ENCODE measurements at places on chromosomes 3 and 15.

DNA sequence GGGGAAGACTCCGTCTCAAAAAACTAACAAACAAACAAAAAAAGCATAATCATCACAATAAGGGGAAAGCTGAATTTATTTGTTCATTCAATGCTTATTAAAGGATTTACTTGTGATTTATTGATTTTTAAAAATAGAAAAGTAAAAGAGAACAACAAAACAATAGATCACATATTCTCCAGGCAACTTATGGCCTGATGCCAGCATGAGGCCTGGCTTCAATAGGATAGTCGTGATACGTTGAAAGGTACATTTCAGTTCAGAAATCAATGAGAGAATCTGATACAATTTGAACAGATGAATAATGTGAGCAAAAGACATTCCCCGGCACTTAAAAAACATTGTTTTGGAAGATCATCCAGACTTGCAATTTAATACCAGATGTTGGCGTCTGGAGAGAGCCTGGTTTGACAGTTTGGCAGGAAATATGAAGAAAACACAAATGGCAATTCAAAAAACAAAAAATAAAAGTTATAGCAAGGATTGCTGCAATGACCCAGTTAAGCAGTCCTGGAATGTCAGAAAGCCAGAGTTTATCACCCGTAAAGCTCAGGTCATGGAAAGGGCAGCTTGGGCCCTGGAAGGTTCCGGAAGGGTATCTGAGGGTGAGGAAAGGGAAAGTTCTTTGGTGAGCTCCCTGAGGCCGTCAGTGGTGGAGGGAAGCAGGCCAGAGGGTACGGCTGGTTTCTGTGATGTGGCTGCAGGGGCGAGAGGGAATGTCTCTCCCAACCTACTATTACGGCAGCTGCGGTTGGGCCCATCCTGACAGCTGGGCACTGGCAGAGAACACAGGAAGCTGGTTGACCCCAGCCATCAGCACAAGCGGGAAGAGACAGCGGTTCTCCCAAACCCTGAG is 230.2 kb upstream of the HES1 start:
- DNase-seq = no peak

DNA sequence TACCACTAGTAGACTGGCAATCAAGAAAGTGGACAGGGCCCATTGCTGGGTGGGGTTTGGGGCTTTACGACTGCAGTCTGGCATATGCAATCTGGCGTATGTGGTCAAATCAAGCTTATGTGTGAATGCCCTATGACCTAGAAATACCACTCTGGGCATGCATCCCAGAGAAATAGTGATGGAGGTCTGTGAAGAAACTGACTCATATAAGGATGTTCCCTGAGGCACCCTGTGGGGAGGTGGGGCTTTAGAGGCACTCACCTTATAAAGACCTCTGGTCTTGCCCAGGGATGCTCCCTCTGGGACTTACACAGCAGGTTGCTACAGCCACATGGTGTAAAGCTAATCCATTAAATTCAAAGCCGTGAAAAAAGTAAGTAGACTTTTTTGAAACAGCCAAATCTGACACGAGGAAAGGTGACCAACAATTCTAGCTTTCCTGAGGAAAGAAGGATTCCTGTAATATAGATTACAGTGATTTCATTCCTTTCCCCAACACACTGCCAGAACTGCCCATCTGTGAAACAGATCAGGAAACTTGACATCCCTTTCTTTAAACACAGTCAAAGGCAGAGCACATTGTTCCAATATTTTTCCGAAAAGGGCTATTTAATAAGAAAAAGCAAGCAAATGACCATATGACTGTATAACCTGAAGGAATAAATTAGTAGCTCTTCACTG is 13.6 kb downstream of the RARRES1 start:
- DNase-seq = peak; percentile 46

DNA sequence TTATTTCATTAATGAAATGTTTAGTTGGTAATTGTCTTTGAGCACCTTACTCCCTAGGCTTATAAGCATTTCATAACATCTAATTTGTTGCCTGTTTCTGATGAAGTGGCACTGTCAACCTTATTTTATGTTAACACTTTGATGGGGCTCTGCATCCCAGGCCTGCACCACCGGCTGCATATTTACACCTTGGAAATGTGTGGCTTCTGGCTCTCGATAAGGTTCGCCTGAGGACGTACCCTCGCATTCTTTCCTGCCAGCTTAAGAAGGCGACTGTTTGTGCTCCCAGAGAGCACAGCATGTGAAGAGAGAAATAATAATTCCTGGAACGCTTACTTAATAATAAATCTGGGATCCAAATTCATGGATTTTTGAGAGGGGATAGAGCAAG is 763.3 kb upstream of the CFAP20DC start:
- peak; percentile 32 for DNase-seq

DNA sequence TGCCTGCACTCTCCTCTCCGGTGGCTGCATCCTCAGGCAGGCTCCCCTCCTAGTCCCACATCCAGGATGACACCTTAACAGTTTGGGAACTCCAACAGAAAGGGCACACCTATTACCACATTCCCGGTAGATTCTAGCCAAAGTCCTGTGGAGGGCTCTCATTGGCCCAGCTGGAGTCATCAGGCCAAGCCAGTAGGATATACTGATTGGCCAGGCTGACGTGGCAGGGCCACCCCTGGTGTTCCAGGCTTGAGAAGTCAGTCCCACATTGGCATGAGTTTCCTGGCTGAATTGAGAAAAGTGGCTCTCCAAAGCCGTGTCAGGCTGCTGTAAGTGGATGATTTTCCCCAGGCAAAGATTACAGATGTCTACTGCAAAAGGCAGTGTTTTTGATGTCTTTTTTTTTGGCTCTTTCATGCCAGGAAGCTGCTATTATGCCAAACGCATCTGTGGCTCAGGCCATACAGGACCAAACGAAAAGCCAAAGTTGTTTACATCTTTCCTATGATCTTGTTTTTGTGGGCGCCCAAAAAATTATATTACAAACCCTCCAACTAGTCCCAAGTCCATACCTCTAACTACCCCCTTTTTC is 6.6 kb upstream of the BLM start:
- DNase-seq = no peak

GRCh38 chr15:63385911-63386531 is 4.4 kb upstream of the CA12 start:
- no peak for DNase-seq

- no peak for DNase-seq
These were observed 109.8 kb upstream of the TBC1D5 start for GRCh38 chr3:17852217-17852616.

- no peak for DNase-seq
These were observed 39.9 kb upstream of the LRTM1 start for GRCh38 chr3:54967731-54968161.

- DNase-seq = no peak
These were observed 41.4 kb upstream of the BSN start for GRCh38 chr3:49512781-49513355.

DNA sequence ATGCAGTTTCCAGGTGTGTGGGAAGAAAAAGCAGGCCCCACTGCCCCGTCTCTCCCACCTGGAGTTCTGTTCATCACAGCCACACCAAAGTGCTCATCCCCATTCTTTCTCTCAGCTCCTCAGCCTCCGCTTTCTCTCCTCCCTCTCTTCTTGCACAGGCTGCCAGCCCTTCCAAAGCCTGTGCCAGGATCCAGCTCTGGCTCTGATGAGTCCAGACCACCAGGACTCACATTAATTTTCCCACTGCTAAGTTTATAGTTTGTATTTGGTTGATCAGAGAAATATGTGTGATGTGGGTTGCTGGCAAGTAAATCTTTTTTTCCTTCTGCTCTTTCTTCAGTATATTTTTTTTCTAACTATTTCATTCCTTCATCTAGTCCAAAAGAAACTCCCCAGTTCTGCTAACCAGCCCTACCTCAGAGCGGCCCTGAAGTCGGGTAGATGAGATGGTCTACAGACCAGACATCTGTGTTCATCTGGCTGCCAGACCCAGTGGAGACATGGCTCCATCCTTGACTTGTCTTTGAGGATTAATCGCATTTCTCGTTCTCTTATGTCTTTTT is 49.8 kb downstream of the BOC start:
- no peak for DNase-seq

DNA sequence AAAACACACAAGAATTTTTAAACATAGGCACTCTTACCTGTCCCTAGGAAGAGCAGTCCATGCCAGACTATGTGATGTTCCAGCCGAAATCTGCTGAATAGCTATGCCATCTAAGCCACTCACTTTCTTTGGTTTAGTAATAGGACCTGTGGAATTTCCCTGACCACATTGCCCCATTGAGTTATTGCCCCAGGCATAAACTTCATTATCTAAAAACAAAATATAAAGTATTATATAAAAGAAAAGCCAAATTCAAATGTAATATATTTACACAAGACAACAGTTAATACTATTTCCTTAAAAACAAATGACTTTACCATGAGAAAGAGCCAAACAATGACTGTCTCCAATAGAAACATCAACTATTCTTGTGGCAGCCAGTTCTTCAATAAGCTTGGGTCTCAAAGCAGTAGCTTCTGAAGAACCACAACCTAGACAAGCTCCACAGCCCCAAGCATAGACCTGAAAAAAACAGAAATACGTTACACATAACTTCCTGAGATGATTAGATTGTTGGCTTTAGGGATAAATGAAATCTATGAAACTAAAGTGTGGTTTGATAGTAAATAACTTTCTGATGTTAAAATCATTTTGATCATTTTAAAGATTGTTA is 84.3 kb downstream of the HERC1 start:
- no peak for DNase-seq

GRCh38 chr15:66729331-66729951 is 27.4 kb downstream of the SMAD6 start:
- DNase-seq = no peak

DNA sequence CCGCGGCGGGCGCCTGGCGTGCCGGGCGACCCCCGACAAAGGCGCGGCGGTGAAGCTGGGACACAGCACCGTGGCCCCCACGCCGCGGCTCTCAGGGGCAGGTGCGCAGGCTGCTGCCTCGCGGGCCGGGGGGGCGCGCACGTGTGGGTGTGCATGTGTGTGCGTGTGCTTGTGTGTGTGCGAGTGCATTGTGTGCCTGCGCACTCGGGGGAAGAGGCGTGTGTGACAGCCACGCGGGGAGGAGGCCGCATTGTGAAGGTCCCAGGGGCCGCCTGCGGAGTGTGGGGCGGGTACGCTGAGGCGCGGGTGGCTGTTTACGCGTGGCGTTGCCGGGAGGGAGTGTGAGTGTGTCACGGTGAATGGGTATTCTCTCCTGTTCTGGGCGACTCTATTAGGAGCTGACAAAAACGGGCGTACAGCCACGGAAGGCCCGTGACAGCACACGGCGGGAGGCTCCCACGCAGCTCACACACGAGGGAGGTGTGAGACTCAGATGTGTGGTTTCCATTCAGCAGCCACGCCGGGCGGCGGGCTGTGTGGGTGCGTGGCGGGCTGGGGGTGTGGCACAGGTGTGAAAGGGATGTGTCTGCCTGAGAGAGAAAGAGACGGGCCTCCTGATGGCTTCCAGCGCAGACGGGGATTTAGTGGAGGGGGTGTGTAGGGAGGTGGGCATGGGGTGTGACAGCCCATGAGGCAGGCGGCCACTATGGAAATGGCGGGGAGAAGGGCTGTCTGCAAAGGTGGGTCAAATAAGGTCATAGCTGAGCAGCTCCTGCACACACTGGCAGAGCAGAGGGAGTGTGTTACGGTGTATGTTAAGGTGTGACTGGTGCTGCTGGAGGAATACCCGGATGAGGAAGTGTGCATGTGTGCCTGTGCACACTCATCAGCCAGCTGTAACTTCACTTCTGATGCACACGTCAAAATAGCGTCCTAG is 750 bp downstream of the PODXL2 start:
- DNase-seq = peak; percentile 37

- peak; percentile 70 for DNase-seq
These were observed 1.5 kb downstream of the CTDSPL start for GRCh38 chr3:37862903-37863815.

- DNase-seq = no peak
These were observed 51.0 kb upstream of the MYZAP start for GRCh38 chr15:57540736-57541135.

DNA sequence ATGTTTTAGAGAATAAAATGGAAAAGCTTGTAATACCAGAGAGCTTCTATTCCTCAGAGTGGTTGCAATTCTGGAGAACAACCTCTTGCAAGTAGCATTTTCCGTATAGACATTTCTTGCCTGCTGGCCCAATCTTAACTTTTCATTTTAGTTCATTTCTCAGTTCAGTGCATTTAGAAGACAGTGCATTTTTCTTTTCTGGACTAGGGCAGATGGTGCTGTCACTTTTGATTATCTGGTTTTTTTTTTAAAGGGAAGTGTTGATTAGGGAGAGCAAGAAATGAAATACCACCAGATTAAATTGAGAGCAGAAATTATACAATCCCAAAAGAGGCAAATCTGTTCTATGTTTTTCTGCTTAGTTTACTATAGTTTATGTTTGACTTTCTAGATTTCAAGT is 172.7 kb downstream of the GHSR start:
- peak; percentile 75 for DNase-seq

DNA sequence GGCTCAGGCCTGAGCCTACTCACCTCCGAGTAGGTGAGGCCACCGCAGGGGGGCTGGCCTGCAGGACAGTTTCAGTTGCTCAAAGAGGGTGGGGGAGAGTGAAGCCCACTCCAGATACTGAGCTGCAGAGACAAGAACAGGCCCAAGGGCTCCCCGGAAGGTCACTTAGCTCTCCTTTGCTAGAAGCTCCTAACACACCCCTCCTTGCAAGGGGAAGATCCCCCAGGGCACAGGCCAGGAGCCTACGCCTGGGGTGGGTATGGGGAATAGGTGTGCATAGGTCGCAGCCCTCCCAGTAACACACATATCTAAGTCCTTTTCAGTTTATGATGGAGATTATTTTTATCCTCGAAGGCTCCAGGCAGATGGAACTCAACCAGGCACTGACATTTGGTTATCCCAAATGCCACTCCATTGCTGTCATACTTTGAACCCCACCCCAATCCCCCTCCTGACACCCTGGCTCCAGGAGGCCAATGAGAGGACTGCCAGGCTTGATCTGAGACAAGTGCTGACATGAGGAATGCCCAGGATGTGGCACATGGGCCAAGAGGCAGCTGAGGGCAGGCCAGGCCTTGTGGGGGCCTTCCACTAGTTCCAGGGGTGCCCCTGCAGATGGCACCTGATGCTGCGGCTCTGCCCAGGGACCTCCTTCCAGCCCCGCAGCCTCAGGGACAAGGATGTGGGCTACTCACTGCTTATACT is 1.1 kb upstream of the MUSTN1 start:
- DNase-seq = no peak

DNA sequence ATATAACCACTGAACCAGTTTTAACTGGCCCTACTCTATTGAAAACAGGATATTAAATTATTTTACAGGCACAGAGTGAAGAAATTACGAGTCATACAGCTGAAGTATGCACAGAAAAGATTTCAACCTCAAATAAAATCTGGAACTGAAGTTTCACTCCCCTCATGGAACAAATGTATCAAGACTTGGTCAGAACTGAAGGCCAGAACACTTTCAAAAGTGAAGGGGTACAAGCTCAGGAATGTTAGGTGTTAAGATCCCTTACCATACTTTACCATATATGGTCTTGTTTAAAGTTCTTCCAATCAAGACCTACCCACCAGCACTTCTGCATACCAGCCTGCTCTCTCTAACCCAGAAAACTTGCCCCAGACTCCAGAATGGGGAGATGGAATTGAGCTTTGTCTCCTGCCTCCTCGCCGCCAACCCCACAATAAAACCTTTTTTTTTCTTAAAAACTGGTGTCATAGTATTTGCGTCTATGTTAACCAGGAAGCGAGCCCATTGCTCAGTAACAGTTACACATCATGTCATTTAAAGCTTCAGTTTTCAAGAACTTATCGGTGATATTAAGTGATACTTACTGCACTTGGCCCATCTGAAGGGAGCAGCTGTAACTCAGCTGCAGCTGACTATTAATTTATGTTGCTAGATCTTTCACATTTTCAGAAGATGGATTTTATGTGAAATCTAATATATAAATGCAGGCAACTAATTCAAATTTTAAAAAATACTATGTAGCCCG is 59.9 kb downstream of the OXSM start:
- DNase-seq = no peak

Data from cerebellar cortex (tissue), 1 donor.